ENCODE measurements at places on chromosomes 1 and 21.

DNA sequence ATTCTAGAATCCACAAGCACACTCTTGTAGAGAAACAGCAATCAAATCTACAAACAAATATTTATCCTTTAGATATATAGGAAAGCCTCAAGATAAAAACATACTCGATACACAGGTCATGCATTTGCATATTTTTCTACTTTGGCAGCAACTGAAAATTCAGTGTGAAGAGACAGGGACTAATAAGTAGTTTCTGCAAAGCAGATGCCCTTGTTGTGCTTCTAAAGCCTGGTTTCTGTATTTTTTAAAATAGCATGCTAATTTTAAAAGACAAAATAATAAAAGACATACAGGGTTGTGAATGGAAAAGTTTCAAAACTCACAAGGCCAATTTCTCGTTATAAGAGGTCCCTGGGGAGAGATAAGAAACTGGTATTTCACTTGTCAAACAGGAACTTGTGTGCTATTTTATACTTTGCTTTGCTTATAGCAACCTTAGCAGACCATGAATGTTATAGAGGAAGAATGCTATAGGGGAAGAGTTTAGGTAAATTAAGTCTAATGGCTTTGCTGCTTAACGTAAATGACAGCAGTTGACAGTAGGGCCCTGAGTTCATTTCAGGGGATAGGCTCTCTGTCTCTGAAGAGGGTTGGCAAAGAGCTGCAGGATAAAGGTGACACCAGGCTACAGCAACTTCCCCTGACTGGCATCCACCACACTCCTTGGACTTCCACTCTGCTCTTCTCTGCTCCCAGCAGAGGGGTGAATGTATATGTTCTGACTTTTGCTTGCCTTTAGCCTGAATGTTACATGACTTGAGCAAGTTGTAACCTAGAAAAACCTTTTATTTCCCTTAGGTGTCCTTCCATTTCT lies 9.4 kb upstream of the RGS13 start:
- no peak for DNase-seq

DNA sequence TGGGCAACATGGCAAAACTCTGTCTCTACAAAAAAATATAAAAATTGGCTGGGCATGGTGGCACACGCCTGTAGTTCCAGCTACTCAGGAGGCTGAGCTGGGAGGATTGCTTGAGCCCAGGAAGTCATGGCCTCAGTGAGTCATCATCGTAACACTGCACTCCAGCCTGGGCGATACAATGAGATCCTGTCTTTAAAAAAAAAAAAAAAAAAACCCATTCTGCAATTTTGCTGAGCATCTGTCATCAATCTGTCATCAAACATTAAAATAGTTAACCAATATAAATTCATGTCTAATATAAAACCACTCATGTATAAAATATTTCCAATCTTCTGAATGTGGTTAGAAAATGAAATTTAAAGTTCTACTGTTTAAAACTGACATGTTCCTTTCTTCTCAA lies 56.9 kb downstream of the LPAR3 start:
- no peak for DNase-seq

- no peak for DNase-seq
These were observed 104.4 kb downstream of the UCHL5 start for GRCh38 chr1:192954705-192955265.

DNA sequence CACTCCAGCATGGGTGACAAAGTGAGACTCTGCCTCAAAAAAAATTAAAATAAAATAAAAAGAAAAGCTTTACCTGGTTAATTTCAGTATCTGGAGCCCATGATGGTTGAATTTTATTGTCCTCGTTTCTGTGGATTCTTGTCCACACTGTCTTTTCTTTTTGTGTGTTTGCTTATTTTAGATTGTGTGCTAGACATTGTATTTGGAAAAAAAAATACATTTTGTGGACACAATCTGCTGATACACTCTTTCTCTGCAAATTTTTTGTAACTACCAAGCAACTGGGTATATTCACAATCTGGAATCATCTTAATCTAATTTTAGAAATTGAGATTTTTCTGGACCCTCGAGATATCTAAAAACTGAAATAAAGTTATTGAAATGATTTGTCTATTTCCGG lies 41.6 kb upstream of the PDE9A start:
- no peak for DNase-seq

GRCh38 chr1:63101336-63101735 lies 221.0 kb upstream of the FOXD3 start:
- no peak for DNase-seq

- no peak for DNase-seq
These were observed 164.2 kb downstream of the CACNA1E start for GRCh38 chr1:181647314-181648035.

GRCh38 chr1:16175610-16176553 lies 20.0 kb upstream of the EPHA2 start:
- DNase-seq: no peak

DNA sequence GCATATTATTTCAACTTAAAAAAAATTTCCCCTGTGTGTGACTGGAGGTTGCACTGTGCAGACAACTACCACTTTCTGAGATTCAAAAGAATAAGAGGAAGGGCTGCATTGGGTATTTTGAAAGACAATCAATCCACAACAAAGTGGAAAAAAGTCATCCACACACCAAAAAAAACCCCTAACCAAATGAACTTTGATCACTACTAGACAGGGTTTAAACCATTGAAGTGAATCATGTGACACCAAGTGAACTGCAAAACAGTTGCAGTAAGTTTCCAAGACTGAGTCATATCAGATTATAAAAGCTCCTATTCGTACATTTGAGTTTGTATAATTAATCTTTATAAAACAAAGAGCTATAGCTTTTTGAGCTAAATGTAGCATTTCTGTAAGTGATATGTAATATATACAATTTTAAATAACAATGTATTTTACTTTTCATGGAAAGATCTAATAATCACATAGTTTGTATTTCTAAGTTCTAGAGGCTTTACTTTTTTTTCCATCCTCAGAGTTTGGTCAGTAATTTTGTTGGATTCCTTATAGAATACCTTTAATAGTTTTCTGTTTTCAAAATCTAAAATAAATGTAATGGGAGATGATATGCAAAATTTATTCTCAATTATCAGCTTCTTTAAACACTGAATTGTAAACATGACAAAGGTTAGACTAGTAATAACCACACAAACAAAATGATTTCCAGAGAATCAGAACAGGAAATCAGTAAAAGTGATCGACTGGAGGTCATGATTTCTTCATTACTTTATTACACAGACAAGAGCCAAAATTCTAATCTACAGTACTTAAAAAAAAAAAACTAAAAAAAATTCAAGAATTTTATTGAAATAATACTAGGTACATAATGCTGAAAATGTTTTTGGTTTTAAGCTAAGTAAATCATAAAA lies 50.5 kb upstream of the GFI1 start:
- no peak for DNase-seq

GRCh38 chr1:201912832-201913231 lies 24.1 kb downstream of the SHISA4 start:
- DNase-seq: no peak

- no peak for DNase-seq
These were observed 51.5 kb downstream of the MAP3K7CL start for GRCh38 chr21:29181799-29182470.

GRCh38 chr1:28113242-28113572 lies 24.8 kb upstream of the EYA3 start:
- no peak for DNase-seq

DNA sequence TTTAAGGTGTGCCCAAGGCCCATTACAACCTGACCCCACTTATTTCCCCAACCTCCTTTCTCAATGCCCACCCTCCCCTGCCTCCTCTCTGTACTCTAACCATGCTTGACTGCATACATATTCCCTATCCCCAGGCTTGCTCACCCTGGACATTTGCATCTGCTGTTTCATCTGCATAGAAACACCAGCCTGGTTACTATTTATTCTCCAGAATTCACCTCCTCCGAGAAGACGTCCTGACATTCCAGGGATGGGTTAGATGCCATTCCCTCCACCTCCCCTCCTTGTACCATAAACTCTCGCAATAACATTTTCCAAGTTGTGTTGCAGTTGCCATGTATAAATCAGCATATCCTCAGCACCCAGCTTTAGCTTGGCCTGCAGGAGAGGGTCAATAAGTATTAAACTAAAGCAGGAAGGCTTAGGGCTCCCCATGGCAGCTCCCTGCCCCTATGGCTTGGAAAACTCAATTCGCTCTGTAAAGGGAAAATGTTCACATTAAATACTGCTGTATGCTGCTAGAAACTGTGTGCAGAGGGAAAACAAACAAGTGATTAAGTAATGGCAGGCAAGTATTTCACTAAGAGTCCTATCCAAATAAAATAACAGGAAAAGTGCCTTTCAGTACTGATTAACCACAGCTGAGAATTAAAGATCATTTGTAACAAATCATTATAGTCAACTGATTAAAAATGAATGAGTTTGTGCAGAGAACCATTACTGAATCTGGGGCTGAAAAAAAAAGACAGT lies 202.3 kb downstream of the TNR start:
- DNase-seq: no peak

DNA sequence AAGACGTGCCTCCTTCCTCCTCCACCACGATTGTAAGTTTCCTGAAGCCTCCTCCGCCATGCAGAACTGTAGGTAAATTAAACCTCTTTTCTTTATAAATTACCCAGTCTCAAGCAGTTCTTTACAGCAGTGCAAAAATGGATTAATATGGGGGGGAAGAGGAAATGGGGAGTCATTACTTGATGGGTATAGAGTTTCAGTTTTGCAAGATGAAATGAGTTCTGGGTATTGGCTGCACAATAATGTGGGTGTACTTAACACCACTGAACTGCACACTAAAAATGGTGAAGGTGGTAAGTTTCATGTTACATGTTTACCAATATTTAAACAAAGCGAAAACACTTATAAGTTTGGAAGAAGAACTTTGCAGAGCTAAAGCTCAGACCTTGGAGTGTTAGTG lies 24.3 kb upstream of the DISP1 start:
- no peak for DNase-seq

DNA sequence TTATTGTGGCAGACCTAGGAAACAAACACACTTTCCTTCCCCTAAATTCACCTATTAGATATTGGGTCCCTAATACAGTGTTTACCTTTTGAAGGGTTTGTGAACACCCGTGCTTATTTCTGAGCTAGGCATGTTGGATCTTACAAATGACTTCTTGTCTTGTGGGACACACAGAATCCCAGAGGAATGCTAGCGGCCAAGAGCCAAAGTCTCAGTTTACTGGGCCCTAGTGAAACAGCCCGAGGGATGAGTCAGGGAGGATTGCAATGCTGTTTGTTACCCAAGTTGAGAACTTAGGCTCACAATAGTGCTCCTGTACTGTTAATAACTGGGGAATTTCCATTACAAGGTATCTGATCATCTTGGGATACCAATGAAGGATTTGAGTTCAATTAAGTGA lies 100.1 kb upstream of the AKT3 start:
- no peak for DNase-seq

DNA sequence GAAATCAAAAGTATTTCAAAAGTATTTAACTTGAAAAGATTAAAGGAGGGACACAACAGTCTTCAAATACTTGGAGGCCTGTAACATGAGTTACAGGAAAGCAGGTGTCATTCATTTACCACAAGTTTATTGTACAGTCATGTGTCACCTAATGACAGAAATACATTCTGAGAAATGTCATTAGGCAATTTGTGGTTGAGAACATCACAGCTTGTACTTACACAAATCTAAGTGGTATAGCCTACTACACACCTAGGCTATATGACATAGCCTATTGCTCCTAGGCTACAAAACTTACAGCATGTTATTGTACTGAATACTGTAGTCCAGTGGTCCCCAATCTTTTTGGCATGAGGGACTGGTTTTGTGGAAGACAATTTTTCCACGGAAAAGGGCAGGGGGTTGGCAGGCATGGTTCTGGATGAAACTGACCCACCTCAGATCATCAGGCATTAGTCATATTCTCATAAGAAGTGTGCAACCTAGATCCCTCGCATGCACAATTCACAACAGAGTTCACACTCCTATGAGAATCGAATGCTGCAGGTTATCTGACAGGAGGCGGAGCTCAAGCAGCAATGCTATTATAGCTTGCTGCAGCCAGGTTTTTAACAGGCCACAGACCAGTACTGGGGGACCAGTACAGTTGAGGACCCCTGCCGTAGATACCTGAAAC lies 25.0 kb upstream of the PHTF1 start:
- DNase-seq: no peak

DNA sequence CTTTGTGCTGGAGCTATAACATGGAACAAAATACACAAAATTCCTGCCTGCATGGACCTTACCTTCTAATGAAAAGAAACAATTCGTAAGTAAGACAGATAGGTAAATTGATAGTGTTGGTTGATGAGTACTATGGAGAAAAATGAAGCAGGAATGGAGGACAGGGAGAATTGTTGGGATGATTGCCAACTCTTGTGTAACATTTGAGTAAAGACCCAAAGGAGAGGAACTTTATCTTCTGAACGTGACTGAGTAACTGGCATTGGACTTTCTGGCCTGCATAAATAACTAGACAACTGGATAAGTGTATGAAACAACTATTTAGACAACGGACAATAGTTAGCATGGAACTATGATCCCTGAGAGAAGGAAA lies 6.8 kb upstream of the EFCAB14 start:
- DNase-seq: no peak

- DNase-seq: peak; percentile 33
These were observed 179.0 kb downstream of the ADSS2 start for GRCh38 chr1:244272471-244273261.

- no peak for DNase-seq
These were observed 11.1 kb downstream of the ADGRL2 start for GRCh38 chr1:81811757-81812371.

- DNase-seq: no peak
These were observed 12.1 kb upstream of the KDF1 start for GRCh38 chr1:26972390-26972789.

GRCh38 chr1:206482611-206483010 lies 12.3 kb downstream of the IKBKE start:
- DNase-seq: no peak

- DNase-seq: no peak
These were observed 812.8 kb upstream of the BRINP3 start for GRCh38 chr1:191290441-191290840.

- DNase-seq: no peak
These were observed 198.8 kb upstream of the C8B start for GRCh38 chr1:57164584-57164983.

- DNase-seq: no peak
These were observed 24.9 kb upstream of the CTBS start for GRCh38 chr1:84598846-84599741.

DNA sequence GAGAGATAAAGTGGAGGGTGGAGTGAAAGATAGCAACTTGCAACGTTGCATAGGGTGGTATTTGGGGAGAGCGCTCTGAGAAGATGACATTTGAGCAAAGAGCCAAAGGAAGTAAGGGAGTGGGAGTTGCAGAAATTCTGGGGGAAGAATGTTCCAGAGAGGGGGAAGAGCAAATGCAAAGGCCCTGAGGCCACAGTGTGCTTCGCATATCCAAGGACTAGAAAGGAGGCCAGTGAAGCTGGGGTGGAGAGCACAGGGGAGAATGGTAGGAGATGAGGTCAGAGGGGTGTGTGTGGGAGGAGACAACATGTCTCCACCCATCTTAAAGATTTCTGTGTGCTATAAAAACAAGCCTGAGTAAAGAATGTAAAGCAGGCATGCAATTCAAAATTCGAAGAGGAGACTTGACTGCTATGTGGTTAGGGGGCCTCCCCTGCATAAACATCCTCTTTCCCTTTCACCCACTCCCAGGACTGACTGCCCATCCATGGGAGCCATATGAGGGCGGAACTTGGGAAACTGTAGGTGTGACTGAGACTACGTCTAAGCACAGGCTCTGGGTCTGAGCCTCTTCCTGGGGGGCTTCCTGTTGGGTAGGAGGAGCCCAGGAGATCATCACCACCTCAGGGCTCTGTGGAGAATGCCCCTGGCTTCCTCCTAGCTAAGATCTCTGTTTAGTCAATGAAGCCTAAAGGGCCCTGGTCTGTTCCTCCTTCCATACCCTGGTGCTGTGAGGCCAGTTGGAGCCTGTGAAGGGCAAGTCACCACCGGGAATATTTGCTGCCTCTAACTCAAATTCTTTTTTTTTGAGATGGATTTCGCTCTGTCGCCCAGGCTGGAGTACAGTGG lies 2.9 kb upstream of the CLIC4 start:
- no peak for DNase-seq

Data from stimulated activated CD4-positive, alpha-beta T cell treated with anti-CD3 and anti-CD28 coated beads, Interleukin-15, amount 100 ng/mL, for 1 hour (primary cell).